ENCODE measurements at places on chromosomes 3 and 15.

DNA sequence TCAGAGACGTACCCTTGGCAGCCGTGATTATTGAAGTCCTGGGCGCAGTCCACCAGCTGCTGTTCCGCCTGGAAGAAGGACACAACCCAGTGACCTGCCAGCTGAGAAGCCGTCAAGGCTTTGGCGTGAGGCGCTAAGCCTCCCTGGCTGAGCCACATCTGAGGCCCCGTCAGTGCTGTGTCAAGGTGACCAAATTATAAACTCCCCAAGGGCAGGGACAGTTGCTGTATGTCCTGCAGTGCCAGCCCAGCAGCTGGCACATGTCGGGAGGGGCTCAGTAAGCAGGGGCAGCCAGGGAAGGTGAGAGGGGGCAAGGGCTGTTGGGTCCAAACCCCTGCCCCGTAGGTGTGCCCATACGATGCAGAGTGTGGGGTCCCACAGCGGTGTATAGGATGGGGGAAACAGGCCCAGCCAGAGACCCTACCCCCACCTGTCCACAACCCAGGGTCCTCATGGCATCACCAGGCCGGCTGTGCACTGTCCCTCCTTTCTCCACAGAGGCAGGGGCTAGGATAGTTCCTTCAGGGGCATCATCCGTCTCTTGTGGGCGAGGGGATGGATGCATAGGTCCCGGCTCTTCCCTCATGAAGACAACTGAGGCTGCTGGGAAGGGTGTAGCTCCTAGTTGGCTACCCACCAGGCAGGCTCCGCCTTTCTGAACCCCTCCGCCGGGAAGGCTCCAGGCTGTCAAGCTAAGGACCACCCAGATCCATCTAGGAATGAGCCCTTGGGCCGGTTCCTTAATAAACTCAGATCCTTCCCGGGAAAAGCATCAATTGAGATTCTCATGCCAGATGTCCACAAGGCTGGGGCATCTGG lies 13.2 kb downstream of the CTSH start:
- DNase-seq = no peak

DNA sequence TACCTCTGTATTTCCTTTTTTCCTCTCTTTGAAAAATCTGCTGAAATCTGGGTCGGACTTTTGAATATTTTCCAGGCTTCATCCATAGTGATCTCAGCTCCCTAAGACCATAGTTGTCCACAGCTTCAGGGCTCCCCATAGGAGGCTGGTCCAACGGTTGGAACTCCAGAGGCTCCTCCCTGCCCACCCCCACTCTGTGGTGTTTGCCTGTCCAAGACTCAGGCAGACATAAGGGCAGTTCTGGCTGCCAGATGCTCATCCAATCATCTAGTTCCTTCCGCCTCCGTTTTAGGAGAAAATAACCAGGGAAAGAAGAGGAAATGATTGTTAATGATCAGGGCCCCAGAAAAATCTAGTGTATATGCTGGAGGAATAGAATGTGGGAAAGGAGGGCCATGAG lies 27.9 kb upstream of the PRTG start:
- no peak for DNase-seq

GRCh38 chr15:46280762-46281542 lies 646.1 kb downstream of the SQOR start:
- no peak for DNase-seq

GRCh38 chr3:194031867-194032635 lies 103.9 kb upstream of the HES1 start:
- DNase-seq = no peak

DNA sequence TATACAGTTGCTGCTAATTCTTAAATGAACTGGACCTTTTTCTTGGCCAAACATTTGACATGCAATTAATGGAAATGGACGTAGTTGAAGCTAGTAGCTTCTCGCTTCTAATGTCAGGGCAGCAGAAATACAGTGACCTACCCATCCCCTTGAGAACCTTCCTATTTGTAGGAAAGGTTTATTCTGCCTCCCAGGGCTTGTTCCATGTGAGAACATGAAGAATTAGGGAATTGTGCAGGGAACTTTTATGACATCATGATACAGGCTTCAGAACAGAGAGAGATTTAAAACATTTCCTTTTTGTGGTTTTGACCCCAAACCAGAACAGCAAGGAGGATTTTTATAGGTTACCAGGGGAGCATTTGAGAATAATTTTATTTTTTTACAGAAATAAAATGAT lies 406.6 kb upstream of the PPP2R3A start:
- DNase-seq = no peak

- peak; percentile 68 for DNase-seq
These were observed 20.1 kb upstream of the CD96 start for GRCh38 chr3:111521891-111522290.

- no peak for DNase-seq
These were observed 35.9 kb downstream of the CFAP91 start for GRCh38 chr3:119738741-119739140.

DNA sequence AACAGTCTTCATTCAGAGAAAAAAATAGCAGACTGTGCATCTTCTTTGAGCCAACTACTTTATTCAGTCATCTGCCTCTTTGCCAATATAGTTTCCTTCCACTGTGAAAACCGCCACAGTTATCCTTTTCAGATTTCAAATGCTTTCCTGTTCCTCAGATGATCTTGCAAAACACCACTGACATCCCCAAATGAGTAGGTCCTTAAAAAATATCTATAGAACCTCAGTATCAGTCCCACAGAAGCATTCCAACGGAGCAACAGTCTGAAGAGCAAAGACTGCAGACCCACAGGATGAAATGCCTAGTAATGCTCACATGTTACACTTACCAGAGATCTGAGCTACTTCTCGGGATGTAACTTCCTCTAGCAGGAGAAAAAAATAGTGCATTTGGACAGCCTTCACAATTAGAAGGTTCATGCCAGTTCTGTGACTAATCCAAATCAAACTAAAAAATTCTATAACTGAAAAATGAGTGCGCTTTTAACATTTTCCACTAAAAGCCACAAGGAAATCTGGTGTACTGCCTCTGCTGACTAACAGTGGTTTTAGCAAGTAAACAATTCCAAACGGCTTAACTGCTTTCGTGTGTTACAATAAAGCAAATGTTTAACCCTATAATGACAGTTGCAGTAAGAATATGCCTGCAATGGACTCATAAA lies at the start of gene ANKRD28:
ANKRD28 (minus strand) TSS at position 338 of the 662 bp plus-strand sequence. CDS start 1,458 bp downstream, outside the sequence.
- DNase-seq = peak; percentile 96

DNA sequence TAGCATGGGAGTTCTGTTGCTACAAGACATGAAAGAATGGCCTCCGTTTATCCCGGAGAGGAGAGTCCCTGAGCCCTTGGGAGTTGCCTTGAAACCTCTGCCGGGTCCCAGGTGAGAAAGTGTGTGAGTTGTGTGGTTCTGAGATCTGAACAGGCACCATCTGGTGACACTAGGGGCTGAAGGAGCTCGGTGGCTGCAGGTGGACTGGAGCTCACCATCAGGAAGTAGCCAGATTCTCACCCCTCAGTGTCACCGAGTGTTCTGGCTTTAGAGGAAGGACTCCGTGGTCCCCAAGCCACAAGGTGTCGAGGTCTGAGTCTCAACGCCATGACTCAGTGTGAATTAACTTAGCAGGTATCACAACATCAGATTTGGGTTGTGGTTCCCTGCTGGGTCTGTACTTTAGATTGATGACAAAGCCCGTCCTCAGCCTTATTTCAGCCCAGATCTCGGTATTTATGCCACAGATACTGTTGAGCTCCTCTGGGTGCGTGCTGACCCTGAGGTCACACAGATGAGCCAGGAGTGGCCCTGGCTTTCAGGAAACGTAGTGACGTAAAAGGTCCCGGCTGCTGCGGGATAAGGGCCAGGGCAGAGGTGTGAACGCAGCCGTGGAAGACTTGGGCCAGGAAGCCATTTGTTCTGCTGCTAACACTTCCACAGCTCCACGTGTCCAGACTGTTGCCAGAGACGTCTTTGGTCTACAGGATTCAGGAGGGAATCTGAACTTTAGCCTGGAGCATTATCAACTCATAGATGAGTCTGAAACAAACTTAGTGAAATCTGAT lies 54.4 kb downstream of the PGPEP1L start:
- DNase-seq = no peak

DNA sequence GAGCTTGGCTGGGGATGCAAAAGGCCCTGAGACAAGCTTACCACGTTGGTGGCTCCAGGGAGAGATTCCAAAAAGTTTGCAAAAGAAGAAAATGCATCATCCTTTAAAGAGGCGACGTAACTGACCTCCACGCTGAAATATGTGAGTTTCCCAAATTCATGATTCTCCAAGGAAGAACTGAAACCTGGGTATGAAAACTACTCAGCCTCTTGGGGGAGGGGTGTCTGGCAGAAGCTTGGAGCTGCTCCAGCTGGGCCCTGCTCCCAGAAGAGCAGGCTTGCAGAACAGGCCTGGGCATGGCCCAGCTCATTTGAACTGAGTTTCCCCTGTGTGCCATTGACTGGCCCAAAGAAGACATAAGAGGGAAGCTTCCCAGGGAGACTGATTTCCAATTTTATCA lies 20.5 kb downstream of the CPN2 start:
- DNase-seq = no peak

- DNase-seq = no peak
These were observed 254.6 kb downstream of the UACA start for GRCh38 chr15:70508561-70509281.

- DNase-seq = no peak
These were observed 9.0 kb upstream of the SLCO2A1 start for GRCh38 chr3:134038716-134039115.

GRCh38 chr15:95793231-95793630 lies 537.3 kb upstream of the NR2F2 start:
- DNase-seq = no peak

- DNase-seq = no peak
These were observed 554.2 kb downstream of the TUSC7 start for GRCh38 chr3:117263745-117264144.

GRCh38 chr3:122794483-122794778 lies 438 bp upstream of the SLC49A4 start:
- DNase-seq = peak; percentile 16

GRCh38 chr3:117304681-117305080 lies 595.1 kb downstream of the TUSC7 start:
- DNase-seq = no peak

DNA sequence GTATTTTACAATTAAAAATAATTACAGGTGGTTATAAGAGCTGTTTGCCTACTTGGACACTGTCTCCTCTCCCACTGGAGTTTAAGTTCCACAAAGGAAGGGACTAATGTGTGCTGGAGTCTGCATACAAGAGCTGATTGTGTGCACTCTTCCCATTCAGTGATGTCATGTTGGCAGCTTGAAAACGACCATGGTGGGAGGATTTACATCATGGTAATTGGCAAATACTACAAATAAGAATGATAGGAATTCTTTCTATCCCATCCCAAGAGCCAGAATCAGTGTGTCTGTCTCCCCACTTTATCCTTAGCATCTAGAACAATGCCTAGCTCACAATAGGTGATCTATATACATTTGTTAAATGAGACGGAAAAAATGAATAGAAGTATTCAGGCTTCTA lies 14.1 kb downstream of the ITGA11 start:
- DNase-seq = no peak

GRCh38 chr15:82714016-82714415 lies 4.3 kb upstream of the AP3B2 start:
- no peak for DNase-seq

All from GM04503 (cell line).